Muscle of back (tissue), 13 donors: ENCODE measurements at places on chromosomes 1 and 21. TPM values are rescaled to one million over a fixed set of nuclear protein-coding genes. Genes with fewer than 3 reads are reported as not detected.

Gene KIF17
- polyA plus RNA-seq, result 1.6 TPM

Gene HES2
- polyA plus RNA-seq, result not detected

Gene SNAPIN
- 46.1 TPM for polyA plus RNA-seq

Gene DCST1
- 0.11 TPM for polyA plus RNA-seq

Gene RGS2
- polyA plus RNA-seq, result 105 TPM

Gene RPE65
- polyA plus RNA-seq, result 0.08 TPM

Gene SPRR5
- polyA plus RNA-seq, result not detected

Gene CDC7
- 10.1 TPM for polyA plus RNA-seq

Gene ARTN
- polyA plus RNA-seq, result 0.51 TPM

Gene MARK1
- polyA plus RNA-seq, result 11.3 TPM

Gene EXO1
- 5.5 TPM for polyA plus RNA-seq

Gene KRTAP12-2
- not detected for polyA plus RNA-seq

Gene TAS1R3
- 1.6 TPM for polyA plus RNA-seq

Gene RIMS3
- 0.73 TPM for polyA plus RNA-seq

Gene OR14K1
- polyA plus RNA-seq, result not detected

Gene FAM163A
- 0.37 TPM for polyA plus RNA-seq

Gene RAB42
- polyA plus RNA-seq, result 7.9 TPM

Gene XCL2
- not detected for polyA plus RNA-seq
